Smooth muscle cell of the pulmonary artery (primary cell): ENCODE measurements at places on chromosomes 13 and 19. TPM values are rescaled to one million over a fixed set of nuclear protein-coding genes. Genes with fewer than 3 reads are reported as not detected.

KLK15 gene
- total RNA-seq: not detected in 2 replicates

ZSCAN5B gene
- total RNA-seq: not detected in 2 replicates

SSBP4 gene
- total RNA-seq: 50.0 and 70.0 TPM in 2 replicates

CRLF1 gene
- total RNA-seq: 68.1 and 189 TPM in 2 replicates

LYPD5 gene
- 1.4 and 2.1 TPM in 2 replicates for total RNA-seq

GPR18 gene
- not detected in 2 replicates for total RNA-seq

PRDX2 gene
- total RNA-seq: 188 and 217 TPM in 2 replicates

F2RL3 gene
- total RNA-seq: 0.07 and 0.26 TPM in 2 replicates

ZNF135 gene
- total RNA-seq: 5.1 and 6.1 TPM in 2 replicates

GSX1 gene
- total RNA-seq: not detected in 2 replicates

LYPD3 gene
- not detected in 2 replicates for total RNA-seq

DCT gene
- 0.17 and 0.20 TPM in 2 replicates for total RNA-seq

COX6B2 gene
- not detected in 2 replicates for total RNA-seq
